Hematopoietic multipotent progenitor cell treated with erythropoietin and hydrocortisone succinate and interleukin-3 and kit ligand, for 4 days (in vitro differentiated cells): ENCODE measurements at places on chromosomes 1 and 21.
A peak's percentile ranks its signal among the peaks of the same experiment; 100 is the strongest.

- peak; percentile 81 for DNase-seq
These were observed 1793.9 kb downstream of the NCAM2 start for GRCh38 chr21:22791986-22792560.

- DNase-seq = no peak
These were observed 131.7 kb downstream of the SYT2 start for GRCh38 chr1:202578565-202578964.

DNA sequence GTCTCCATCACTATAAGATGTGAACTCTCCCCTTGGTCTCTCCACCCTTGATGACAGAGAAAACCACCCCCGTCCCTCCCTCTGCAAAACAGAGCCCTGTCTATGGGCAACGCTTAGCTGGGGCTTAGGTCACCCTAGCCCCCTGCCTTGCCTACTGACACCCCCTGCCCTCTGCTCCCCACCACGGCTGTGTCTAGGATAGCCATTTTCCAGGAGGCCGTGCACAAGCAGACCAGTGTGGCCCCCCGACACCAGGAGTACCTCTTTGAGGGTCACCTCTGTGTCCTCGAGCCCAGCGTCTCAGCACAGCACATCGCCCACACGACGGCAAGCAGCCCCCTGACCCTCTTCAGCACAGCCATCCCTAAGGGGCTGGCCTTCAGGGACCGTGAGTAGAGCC, 8.5 kb downstream of the IKBKE start:
- DNase-seq = no peak

GRCh38 chr1:183278739-183279591, 92.9 kb downstream of the LAMC2 start:
- no peak for DNase-seq

- DNase-seq = peak; percentile 10
These were observed 7.2 kb downstream of the RPAP2 start for GRCh38 chr1:92306020-92306419.

- no peak for DNase-seq
These were observed 329.2 kb downstream of the PTPRU start for GRCh38 chr1:29565490-29565889.

- no peak for DNase-seq
These were observed 10.5 kb downstream of the VANGL1 start for GRCh38 chr1:115652236-115652788.
